ENCODE measurements at places on chromosomes 6 and 20.
A peak's percentile ranks its signal among the peaks of the same experiment; 100 is the strongest.

DNA sequence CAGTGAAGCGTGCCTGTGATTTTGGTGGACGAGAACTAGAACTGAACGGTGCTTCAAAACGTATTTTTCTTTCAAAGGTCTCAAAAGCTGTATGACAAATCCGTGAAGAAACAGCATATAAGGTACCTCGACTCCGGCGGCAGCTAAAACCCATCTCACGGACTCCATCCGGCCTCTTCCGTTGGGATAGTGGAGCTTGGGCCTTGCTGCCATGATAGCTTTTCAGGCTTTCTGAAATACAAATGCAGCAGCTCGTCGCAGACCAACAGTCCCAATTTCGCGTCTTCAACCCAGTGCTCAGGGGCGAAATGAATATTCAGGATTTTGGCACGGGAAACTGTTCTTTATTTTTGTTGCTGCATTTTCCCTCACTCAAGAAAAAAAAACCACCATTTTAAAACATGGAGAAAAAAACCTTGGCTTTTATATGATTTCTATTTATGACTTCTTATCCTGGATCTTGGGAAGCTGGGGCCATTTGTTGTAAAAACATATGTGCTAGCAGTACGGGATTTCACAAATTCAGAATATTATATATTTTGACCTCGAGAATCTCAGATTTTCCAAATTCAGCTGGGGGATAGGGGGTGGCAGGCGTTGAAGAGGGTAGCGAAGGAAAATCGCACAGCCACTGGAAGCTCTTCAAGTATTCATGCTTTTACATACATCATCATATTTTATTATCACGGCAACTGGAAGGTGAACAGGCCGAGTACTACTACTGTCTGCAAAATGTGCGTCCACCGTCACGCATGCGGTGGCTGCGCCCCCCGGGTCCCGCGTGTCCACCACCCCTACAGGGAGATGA lies 849 bp downstream of the GSTA4 start:
- no peak for DNase-seq

- DNase-seq, result no peak
These were observed at the start of gene EBF4 for GRCh38 chr20:2692036-2692885. Gene EBF4 (plus strand): TSS chr20:2692780. CDS start chr20:2693646, 866 bp downstream.

GRCh38 chr20:41510224-41510623 lies 108.0 kb downstream of the CHD6 start:
- no peak for DNase-seq

- no peak for DNase-seq
These were observed 30.0 kb upstream of the ZNF133 start for GRCh38 chr20:18258126-18258860.

DNA sequence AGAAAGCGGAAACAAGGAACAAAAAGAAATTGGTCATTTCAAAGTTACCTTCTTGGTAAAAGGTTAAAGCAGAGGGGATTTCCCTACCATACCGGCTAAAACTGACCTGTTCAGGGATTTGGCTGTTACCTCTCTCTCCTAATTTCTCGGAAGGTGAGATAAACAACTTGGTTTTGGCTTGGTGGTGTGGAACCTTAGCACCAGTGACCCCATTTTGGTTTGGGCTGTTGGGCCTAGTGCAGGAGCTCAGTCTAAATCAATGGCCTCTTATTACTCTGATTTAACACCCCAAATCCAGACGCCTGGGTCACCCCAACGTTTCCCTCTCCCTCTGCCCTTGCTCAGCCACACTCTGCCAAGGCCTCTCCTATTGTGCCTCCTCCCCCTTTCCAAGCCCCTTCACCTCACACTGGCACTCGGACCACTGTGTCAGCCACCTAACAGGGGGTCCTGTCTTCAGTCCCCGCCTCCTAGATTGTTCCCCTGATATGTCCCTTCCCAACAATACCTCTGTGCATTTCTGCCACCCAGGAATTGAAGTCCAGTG lies 8.3 kb downstream of the NCR2 start:
- no peak for DNase-seq

- no peak for DNase-seq
These were observed 432.8 kb downstream of the HDGFL1 start for GRCh38 chr6:23002044-23002619.

- DNase-seq, result no peak
These were observed 18.9 kb downstream of the MANBAL start for GRCh38 chr20:37308086-37309050.

DNA sequence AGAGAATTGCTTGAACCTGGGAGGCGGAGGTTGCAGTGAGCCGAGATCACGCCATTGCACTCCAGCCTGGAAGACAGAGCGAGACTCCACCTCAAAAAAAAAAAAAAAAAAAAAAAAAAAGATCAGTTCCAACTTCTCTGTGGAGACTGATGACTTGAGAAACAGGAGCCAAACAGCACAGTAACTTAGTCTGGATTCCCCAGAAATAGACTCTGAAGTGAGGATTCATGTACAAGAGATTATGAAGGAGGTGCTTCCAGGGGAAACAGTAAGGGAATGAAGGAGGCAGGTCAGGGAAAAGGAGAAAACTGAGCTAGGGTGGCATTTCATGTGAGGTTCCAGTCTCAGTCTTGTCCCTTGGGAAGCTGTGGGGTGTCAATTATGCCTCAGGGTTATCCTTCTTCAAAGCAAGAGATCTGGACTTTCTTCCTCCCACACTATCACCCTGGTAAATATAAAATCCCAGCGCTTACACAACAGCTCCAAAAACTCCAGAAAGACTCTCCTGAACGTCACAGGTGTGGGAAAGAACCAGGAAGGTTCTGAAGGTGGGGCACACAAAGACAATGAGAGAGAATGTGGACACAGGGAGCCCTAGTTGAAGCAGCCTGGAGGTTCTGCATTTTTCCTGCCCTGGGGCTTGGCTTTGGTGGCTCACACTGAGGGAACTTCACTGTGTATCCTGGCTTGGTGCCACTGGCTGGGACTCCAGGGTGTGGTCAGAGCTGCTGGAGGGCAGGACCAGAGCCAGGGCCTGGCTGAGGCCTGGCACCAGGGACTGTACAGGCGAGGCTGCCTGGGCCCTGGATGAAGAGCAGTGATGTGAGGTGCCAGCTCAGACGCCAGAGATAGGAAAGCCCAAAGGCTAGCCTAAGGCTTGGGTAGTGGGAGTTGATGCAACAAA lies 46.8 kb downstream of the PCNA start:
- DNase-seq, result no peak

GRCh38 chr6:88472851-88473525 lies 306.8 kb upstream of the CNR1 start:
- DNase-seq, result no peak

DNA sequence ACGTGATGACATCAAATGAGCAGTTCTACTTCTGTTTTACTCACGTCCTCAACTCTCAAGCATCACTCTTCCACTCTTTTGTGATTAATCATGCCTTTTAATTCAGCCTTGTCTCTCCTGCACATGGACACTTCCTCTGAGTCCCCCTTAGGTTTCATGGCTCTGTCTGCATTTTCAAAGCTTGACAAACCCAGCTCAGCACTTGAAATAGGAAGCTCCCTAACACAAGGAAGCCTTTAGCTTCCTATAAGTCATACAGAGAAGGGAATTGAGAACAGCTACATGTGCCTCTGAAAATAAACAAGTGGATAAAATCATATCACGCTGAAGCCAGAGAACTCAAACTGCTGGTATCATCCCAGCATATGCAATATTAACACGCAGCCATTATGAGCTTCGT lies 21.2 kb downstream of the KIF16B start:
- DNase-seq, result no peak

DNA sequence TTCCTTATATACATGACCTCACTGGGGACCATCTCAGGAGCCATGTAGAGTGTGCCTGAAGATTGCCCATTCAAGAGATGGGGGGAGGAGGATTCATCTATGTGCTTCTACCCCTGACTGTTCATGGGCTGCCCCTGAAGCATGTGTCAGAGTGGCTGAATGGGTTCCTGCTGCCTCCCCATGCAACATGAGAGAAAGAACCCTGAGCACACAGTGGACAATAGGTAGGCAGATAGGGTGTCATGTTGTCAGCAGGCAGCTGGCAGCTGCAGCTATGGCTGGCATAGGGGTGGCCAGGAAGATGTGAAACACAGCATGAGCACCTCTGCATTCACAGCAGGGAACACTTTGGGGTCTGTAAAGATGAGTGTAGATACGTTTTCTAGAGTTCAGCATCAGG lies 208.4 kb upstream of the CNR1 start:
- DNase-seq, result no peak

GRCh38 chr20:21391972-21392352 lies 5.4 kb downstream of the NKX2-4 start:
- no peak for DNase-seq

DNA sequence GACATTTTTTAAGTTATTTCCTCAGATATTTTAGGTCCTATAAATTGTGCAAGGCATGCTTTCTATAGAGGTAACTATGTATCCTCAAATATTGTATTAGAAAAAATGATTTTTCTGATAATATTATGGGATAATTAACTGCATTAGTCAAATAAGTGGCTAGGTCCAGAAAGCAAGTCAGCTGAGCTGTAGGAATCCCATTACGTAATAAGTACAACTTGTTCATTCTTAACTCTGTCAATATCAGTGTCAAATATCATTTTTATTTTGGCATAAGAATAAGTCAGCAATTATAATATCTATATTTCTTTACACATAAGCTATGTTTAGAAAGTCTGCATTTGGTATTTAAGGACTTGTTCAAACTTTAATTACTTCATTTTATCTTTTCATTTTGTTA lies 830.9 kb upstream of the GJE1 start:
- DNase-seq, result no peak

DNA sequence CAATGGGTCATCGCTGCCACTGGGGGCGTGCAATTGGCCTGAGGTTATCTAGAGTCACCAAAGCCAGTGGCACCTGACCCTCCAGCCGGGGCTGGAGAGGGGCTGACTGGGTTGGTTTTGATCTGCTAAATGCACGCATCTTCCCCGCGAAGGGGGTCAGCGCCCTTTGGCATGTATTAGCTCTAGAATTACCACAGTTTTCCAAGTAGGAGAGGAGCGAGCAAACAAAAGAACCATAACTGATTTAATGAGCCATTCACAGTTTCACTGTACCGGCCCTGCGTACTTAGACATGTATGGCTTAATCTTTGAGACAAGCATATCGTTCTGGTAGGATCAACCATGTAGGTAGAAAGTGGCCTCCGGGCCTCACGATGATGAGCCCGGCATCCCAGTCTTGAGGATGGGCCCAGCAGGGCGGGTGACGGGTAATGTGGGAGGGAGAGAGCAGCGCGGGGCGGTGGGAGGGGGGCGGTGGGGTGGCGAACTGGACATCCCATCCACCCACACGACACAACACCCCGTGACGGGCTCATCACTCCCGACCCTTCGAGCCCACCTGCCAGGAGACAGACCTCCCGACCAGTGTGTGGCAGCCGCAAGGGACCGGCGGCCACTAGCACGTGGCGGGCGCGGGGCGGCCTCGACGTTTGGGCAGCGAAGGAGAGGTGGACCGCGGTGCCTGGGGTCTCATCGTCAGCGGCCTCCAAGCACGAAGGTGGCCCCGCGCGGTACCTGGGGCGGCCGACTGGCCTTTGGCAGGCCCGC lies 1957.5 kb upstream of the DEFB115 start:
- no peak for DNase-seq

- no peak for DNase-seq
These were observed 716 bp upstream of the HLA-DQB2 start for GRCh38 chr6:32764048-32764447.

GRCh38 chr20:25548613-25549086 lies 36.7 kb downstream of the NINL start:
- no peak for DNase-seq

GRCh38 chr20:37309290-37309689 lies 19.8 kb downstream of the MANBAL start:
- no peak for DNase-seq

GRCh38 chr6:170139531-170139930 lies 151.3 kb downstream of the DLL1 start:
- DNase-seq, result peak; percentile 23

DNA sequence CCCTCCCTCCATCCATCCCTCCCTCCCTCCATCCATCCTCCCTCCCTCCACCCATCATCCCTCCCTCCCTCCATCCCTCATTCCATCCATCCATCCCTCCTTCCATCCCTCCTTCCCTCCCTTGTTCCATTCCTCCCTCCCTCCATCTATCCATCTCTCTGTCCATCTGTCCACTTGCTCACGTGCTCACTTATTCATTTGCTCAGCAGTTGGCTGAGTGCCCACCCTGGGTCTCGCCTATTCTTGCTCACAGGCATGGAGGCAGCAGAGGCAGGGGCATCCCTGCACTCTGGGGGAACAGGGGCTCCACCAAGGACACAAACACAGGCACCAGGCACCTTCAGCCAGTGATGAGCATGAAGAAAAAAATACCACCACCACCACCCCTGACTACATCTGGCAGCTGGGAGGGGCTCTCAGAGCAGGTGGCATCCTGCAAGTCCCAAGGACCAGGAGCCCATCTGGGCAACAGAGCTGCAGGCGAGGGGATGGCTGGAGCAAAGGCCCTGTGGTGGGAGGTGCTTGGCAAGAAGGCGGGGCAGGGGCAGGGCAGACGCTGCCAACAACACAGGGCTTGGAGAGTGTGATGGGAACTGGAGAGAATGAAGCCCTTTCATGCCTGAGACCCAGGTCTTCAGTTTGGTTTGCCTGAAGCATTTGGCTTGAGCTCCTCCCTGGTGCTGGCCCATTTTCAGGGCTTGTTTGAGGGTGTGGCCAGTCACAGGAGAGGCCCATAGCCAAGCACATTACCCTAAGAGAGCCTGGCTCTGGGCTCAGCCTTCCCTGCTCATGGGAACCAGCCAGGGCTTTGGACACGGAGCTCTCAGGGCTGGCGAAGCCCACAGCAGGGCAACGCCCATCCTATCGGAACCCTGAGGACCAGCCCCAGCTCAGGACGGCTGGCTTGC lies 40.2 kb upstream of the MRGBP start:
- no peak for DNase-seq

DNA sequence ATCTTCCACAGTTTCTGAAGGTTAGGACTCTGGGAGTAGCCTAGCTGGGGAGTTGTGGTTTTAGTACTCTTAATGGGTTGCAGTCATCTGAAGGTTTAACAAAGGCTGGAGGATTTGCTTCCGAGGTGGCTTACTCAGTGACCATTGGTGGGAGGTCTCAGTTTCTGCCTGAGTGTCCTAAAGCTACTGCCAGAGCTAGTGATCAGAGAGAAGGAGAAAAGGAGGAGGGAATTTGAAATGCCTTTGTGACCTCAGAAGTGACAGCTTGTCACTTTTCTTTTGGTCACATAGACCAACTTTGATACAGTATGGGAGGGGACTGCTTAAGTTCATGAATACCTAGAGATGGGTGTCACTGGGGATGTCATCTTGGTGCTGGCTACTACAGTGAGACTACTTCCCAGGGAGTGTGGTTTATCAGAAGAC lies 41.3 kb downstream of the NCOA3 start:
- DNase-seq, result no peak

GRCh38 chr20:50982363-50982762 lies 23.7 kb downstream of the MOCS3 start:
- no peak for DNase-seq

DNA sequence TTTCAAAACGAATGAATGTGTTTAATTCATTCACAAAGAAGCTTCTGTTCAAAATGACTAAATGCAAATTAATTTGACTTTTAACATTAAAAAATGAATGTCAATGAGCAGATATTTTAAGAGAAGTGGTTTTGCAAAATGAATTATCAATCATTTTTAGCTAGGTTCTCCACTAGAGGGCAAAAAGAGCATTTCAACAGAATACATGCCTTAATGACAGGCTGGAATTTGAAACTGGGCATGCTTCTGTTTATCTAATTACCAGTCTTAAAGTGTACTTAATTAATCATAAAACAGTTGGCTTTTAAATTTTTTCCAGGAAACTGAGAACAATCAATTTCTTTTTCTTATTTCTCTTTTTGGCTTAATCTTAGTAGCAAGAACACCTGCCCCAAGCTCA lies 63.8 kb upstream of the TINAG start:
- DNase-seq, result no peak
